ENCODE measurements at places on chromosomes 2 and 18.

GRCh38 chr2:236674238-236674637 is 104.6 kb downstream of the ACKR3 start:
- DNase-seq: no peak

GRCh38 chr2:206584323-206585116 is 57.8 kb upstream of the FAM237A start:
- DNase-seq: no peak

DNA sequence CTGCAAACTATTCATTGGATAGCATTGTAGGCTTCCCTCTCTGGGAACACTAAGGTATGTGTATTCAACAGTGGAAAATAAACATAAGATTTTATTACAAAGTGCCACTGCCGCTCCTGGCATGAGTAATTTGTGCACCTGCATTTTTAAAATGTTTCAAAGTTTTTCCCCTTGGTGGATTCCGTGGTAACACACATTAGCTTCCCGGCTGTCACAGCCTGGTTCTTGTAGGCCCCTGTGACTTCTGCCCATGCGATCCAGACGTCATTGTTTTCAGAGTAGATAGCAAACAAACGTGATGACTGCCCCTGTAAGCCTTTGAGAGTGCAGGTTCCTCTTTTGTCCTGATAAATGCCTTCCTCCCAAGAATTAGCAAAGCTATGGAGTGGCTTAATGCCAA is 421.0 kb downstream of the ZNF521 start:
- DNase-seq: no peak

- no peak for DNase-seq
Measured at GRCh38 chr2:20615466-20616241, 35.2 kb downstream of the HS1BP3 start.

DNA sequence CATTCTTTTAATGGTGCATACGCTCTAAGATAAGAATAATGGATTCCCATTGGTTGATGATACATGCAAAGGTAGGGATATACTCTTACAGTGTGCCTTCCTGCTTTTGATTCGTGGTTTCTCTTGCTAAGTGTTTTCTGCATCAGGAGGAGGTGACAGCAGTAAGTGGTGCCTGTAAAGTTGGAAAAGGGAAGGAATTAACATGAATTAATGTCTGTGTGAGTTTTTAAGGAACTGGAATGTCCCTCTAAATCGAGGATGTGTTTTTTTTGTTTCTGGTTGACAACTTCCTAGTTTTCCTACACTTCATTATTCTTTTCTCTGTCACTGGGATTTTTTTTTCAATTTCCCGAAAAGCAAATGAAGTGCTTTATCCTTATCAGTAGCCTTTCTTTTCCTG is 54.4 kb downstream of the CRIM1 start:
- DNase-seq: peak; percentile 33

- DNase-seq: peak; percentile 17
Measured at GRCh38 chr18:8529609-8530008, 79.6 kb upstream of the RAB12 start.

- no peak for DNase-seq
Measured at GRCh38 chr2:238424313-238424700, 2.4 kb upstream of the ASB1 start.

DNA sequence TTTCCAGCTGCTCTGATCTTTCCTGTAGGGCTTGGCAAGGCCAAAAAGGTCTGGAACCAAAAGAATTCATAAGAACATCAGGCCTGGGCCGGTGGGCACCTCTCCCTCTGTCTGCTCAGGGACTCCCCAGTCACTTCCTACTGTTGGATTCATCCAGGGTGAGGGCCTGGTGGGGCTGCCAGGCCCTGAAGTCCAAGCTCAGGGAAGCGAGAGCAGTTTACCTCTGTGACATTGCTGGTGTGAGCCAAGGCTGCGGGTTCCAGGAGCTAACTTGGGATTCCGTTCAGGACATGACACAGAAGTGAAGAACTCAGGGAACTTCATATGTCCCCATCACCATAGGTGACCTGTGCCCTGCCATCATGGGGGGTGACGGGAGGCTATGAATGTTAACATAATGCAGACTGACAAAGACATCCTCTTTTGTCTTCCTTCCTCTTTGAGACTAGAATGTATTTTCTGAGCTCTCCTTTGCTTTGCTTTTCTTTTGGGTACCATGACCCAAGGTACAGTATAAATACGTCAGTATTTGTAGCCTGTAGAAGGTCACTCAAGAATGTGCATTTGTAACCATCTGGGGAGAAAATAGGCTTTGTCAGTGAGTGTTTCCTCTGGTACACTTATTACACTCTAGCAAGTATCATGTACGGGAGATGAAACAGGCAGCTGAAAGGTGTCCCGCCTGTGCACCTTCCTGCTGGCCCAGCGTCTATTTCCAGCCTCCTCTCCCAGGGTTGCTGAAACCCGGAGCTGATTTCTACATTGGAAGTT is 130.5 kb upstream of the SLC1A4 start:
- DNase-seq: peak; percentile 69

DNA sequence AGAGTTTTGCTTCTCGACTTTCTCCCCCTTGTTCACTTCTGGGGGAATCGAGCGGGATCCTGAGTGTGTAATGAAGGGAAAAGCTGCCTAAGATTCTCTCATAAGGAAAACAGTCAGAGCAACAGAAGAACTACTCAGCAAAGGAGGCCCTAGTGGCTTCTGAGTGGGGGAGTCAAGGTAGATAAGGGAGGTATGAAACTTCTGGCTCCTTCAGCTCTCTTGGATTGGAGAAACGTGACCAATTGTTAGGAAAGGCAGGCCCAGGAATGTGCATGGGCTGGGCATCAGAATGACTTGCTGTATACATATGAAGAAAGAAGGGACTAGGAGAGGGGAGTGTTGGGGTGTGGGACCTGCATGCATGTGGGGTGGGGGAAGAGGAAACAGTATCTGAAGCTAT is 73.1 kb downstream of the KCNS3 start:
- no peak for DNase-seq

DNA sequence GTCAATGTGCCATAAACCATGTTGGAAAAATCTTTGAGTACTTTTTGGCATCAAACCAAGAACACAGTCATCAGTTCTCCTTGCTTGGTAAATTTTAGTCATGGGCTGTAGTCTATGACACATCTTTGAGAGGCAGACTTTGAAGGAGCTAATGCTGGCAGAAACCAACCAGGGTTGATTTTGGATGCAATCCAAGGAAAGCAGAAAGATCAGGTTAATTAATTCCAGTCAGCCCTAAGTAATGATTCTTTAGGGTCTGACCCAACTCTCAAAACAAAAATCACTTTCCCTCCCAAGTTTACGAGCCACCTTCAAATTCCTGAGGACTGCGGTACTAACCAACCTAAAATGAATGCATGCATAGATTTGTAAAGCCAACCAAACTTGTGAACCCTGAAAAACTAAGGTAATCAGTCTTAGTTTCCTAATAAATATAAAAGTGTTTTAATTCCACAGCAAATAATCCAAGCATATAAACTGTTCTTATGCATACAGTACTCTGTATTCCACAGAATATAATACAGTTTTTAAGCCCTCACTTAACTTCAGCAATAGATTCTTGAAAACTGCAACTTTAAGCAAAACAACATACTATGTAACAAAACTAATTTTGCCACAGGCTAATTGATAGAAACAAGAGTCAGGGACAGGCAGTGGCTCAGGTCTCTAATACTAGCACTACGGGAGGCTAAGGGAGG is 22.0 kb downstream of the AP1S3 start:
- DNase-seq: peak; percentile 63

- DNase-seq: no peak
Measured at GRCh38 chr2:158965107-158965506, 3.3 kb upstream of the TANC1 start.

- DNase-seq: no peak
Measured at GRCh38 chr2:188787658-188788240, 186.4 kb upstream of the COL3A1 start.

DNA sequence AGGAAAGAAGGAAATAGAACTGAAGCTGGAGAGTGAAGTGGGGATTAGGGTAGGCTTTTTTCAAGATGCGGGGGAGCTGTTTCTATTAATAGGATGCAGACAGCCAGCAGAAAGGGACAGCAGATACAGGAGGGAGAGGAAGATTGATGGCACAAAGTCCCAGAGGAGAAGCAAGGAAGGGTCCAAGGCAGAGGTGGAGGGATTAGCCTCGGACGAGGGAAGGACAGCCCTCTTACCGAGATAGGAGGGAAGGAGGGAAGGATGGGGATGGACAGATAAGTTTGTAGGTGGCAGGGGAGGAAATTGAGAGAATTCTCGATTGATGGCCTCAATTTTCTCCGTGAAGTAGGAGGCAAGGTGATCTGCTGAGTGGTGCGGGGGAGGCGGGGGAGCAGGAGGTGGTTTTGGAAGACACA is 317.4 kb downstream of the AGPS start:
- DNase-seq: no peak

- no peak for DNase-seq
Measured at GRCh38 chr2:12935796-12936195, 219.1 kb downstream of the TRIB2 start.
